ENCODE measurements at places on chromosomes 16 and 17. TPM values are rescaled to one million over a fixed set of nuclear protein-coding genes. Genes with fewer than 3 reads are reported as not detected.
A peak's percentile ranks its signal among the peaks of the same experiment; 100 is the strongest.

ORC6 gene
- total RNA-seq = 1.4 TPM

FOXF1 gene
- total RNA-seq = 5.3 TPM

BAHCC1 gene
- 28.9 TPM for total RNA-seq

CSH1 gene
- total RNA-seq = not detected

MPV17L gene
- 8.1 TPM for total RNA-seq

LRRC75A gene
- total RNA-seq = 5.2 TPM

- no peak for DNase-seq
These were observed 218.0 kb upstream of the TNRC6C start for GRCh38 chr17:77740481-77740880.

GRCh38 chr17:48505788-48506187 lies 25.0 kb downstream of the HOXB1 start:
- DNase-seq = no peak

DNA sequence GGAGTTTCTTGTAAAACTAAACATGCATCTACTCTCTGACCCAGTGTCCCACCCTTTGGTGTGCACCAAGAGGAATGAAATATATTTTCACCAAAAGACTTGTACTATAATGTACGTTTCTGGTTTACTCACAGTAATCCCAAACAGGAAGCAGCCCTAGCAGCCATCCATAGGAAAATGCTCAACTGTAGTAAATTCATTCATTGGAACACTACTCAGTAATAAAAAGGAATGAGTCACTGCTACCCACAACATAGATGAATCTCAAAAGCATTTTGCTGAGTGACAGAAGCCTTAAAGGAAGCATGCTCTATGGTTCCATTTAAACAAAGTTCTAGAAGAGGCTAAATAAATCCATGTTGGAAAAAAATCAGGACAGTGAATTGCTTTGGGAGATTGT lies 37.6 kb upstream of the DHRS7B start:
- no peak for DNase-seq

DNA sequence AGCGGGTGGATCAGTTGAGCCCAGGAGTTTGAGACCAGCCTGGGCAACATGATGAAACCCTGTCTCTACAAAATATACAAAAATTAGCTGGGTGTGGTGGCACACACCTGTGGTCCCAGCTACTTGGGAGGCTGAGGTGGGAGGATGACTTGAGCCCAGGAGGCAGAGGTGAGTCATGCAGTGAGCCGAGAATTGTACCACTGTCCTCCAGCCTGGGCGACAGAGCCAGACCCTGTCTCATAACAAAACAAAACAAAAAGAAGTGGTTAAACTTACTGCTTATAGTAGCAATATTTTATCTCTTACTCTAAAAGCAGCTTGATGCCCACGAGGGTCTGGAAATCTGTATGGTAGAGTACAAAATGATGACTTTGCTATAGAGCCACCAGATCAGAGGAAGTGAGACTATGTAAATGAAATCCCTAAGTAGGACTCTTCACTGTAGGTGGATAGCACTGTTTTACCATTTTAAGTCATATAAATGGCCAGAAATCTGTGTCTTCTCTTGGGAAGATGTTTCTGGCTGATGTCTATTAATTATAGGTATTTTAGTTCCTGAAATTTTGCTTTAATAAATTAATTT lies 60.4 kb upstream of the MRC2 start:
- DNase-seq = no peak

GRCh38 chr17:6430769-6431168 lies 4.2 kb downstream of the AIPL1 start:
- no peak for DNase-seq

GRCh38 chr16:4664538-4665418 lies 28.6 kb upstream of the NUDT16L1 start:
- DNase-seq = no peak

DNA sequence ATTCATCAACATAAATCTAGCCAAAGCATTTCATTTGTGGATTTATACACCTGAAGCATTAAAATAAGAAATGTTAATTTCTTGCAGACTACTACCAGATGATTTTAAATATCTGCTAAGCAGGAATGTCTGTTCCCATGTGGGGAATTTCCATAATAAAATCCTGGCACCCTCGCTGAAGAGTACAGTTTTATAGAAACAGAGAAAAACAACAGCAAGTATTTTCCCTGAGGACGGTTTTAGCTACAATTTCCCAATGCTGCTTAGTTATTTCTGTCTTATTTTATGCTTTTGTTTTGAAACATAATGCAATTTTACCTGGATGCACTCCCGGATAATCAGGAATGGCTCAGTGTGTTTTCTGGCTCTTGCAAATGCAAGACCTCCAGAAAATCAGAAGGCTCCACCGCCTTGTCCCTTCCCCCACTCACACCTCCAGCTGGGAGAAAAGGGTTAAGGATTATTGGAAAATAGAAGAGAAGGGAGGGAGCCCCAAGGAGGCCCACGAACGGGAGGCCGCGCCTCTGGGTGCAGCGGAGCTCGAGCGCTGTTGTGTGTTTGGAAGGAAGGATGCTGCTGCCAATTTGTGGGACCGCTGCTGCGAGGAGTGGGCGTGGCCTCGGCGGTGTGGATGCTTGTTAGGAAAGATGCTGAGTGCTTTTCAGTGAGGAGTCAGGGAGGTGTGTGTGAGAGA lies at the start of gene CNTNAP4:
CNTNAP4 (plus strand) TSS at position 657 of the 694 bp plus-strand sequence. CDS start 262 bp downstream, outside the sequence.
- DNase-seq = no peak

DNA sequence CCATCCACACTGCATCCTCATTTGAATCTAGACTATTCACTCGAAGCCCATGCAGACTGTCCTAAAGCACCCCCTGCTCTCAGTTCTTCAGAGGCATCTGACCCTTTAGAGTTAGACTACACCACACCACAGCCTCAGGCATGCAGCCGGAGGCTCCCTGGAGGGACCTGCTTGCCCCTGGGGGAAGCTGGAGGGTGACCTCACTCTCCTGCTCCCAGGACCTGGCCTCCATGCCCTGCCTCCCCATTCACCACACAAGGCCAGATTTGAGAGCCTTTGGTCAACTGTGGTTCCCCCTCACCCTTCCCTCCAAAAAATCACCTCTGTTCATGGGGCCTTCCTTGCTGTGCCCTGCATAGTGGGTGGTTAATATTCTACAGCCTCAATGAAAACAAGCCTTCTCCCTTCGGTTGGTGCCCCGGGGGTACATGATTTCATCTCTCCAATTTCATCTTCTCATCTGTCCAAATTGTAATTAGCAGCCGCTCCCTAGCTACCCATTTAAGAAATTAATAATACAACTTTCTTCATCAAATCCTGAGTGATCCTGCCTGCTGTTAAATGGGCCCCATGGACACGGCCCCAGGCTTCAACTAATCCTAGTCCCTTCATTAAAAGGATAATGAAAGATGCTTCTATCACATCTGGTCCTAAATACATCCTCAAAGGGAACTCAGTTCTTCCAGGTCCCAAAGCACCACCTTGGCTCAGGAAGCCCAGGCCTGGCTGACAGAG lies 24.4 kb downstream of the ABCC12 start:
- no peak for DNase-seq

- DNase-seq = no peak
These were observed 13.9 kb downstream of the ITPRIPL2 start for GRCh38 chr16:19127674-19128131.

- DNase-seq = no peak
These were observed 12.0 kb downstream of the CA4 start for GRCh38 chr17:60161598-60162330.

DNA sequence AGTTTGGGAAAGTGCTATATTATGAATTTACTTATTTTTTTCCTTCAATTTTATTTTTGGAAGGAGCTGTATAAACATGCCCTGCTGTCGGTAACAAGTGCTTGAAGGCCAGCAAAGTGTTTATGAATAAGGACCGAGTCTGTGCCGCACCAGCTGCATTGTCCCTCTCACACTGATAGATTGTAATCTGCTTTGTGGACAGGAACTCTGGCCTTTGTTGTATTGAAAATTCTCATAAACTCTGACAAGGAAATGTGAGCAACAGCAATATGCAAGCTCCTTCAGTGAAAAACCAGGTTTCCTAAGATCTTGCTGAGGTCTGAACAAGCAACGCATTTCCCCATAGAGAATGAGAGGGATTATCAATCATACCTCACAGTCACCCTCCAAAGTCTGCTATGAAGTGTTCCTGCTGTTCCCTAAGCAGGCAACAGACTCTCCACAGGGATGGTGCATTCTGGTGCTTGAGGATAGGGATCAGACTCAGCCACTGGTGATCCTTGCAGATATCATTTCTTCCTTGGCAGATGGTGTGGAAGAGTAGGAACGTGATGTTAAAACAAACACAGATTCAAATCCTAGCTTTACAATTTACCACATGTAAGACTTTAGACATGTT lies 109.6 kb downstream of the KCNJ2 start:
- no peak for DNase-seq

- DNase-seq = no peak
These were observed 643 bp downstream of the NOTUM start for GRCh38 chr17:81960130-81960958.

GRCh38 chr16:78324649-78325285 lies 225.3 kb downstream of the WWOX start:
- no peak for DNase-seq

DNA sequence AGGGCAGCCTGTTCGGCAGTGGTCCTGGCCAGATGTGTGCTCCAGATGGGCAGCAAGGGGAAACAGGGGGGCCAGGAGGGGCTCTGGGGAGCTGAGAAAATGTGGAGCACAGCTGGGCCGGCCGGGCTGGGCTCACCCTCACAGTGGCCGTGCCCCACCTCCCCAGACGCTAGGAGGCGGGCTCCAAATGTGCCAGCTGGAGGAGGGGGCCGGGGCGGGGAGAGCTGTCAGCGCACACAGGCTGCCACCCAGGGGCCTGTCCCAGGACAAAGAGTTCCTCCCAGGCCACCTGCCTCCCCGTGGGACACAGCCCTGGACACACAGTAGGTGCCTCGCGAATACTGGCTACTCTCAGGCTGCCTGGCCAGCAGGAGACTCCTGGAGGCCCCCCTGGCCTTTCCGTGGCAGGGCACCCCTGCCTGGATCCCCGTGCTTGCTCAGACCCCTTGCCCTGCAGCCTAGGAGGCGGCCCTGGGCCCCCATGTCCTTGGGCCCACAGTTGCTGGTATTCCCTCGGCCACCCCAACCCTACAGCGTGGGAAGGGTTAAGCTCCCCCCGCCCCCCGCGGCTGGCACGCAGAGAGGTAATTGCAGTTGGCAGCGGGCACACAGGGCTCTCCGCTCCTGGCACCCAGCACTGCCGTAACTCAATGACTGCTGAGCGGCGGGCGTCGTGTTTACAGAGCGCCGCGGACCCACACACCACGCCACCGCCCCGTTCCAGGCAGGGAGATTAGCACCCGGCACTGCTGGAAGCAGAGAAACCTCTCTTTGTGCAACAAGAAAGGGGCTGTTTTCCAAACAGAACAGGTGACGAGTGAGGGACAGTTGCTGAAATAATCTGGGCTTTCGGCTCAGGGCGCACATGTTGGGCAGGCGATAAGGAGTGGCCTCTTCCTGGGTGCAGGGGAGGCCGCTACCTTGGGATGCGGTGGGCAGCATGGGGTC lies 32.2 kb downstream of the BAHCC1 start:
- DNase-seq = peak; percentile 52

GRCh38 chr17:16473044-16474011 lies 18.7 kb downstream of the LRRC75A start:
- DNase-seq = no peak

DNA sequence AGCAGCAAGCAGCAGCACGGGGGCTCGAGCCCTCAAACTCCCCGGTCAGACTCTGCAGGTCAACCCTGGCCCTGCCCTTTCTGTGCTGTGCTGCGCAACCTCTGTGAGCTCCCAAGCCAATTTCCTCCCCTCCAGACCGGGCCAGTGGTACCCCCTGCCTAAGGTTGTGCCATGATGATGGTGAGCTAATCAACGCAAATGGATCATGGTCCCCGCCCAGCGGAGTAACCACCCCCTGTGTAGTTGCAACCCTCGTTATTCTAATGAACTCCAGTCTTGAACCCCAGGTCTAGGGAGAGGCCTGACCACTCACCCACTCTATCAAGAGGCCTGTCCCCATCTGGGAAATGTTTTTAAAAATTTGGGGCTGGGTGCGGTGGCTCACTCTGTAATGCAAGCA lies 201.8 kb upstream of the FOXF1 start:
- no peak for DNase-seq

- DNase-seq = peak; percentile 27
These were observed 725 bp upstream of the SPHK1 start for GRCh38 chr17:76383546-76384221.

DNA sequence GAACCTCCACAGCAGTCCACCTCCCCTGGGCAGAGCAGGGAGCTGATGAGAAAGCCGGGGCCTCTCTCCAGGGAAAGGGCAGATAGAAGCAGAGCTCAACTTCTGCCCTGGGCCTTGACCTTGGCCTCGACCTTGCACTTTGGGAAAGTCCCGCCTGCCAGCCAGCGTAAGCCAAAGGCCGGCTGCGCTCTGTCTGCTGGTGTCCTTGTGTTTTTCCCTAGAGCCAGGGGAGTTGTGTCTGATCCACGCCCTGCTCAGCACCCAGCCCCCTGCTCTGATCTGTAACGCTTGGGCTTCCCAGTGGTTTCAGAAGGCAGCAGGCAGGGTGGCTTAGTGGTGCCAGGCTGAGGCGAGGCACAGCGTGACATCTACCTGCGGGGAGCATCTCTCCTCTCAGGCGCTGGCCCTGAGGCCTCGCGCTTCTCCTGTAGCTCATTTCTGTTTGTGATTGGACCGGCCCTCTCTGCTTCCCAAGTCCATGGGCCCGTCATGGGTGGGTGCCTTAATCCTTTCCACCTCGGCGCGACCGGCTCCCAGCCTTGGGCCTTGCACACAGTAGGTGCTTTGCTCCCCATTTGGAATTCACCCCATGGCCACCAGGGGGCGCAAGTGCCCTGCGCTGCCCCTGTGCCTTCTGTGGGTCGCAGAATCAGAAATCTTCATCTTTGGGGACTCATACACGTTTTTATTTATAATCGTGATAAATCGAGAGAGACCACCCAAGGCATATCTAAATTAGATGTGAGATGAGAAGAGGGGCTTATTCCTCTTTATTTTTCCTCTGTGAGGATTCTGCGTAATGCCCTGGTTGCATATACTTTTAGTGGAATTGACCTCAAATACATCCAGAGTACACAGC lies 24.2 kb downstream of the SGSH start:
- DNase-seq = no peak

GRCh38 chr16:19659554-19659953 lies 58.5 kb downstream of the KNOP1 start:
- DNase-seq = no peak

DNA sequence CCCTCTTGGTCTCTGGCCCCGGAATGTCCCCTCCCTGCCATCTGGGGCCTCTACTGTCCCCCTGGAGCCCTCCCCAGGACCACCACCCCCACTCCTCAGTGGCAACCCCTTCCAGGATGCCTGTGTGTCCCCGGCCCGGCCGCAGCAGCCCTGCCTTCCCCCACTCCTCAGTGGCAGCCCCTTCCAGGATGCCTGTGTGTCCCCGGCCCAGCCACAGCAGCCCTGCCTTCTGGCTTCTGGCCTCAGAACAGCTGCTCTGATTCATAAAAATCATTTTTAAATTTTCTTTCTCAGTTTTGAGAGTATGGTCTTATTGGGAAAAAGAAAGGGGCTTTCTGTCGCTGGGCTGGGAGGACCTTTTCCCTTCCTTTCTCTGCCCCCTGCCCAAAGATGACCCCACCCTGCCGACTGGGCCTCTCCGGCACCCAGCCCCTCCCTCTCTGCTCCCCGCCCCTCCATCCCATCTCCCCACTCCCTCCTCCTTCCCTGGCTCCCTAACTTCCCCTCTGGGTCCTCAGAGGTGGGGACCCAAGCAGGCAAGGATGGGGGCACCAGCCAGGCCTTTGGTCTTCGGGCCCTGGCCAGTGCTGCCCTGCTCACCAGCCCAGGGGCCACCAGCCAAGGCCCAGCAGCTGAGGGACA lies 40.5 kb downstream of the BAHCC1 start:
- no peak for DNase-seq
